NCI-H460 (cell line): ENCODE measurements at places on chromosomes 6 and 20. TPM values are rescaled to one million over a fixed set of nuclear protein-coding genes. Genes with fewer than 3 reads are reported as not detected.

- no peak for DNase-seq
These were observed 4.7 kb downstream of the ZBTB24 start for GRCh38 chr6:109478222-109478805.

GRCh38 chr20:11376420-11376819 is 541.3 kb upstream of the BTBD3 start:
- no peak for DNase-seq

GRCh38 chr6:34300332-34300751 is 51.5 kb upstream of the SMIM29 start:
- DNase-seq: no peak

DNA sequence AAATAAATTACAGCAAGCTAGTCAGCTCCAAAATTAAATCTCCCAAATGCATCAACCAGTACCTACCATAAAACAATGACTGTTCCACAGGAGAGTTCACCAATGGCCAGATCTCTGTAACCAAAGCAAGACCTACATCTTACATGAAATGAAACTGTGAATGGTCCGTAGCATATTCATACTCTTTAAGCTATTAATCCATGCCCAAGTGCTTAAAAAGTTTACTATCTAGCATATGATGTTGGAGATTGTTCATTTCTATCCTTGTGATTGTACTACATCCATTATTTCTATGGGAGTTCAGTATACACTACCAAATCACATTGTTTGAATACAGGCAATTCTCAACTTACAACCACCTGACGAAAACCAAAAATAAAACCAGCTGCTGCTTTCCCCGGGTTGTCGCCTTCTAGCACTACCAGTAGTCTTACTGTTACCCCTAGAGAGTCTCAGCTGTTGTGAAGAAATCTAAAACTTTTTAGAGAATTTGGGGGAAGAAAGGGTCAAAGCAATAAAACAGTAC is 38.0 kb downstream of the HIVEP2 start:
- no peak for DNase-seq

- DNase-seq: no peak
These were observed 119.5 kb downstream of the PTPRK start for GRCh38 chr6:128400875-128401274.

- no peak for DNase-seq
These were observed 71.5 kb downstream of the SLC23A2 start for GRCh38 chr20:4929686-4930397.

GRCh38 chr6:14585689-14586088 is 468.1 kb downstream of the CD83 start:
- DNase-seq: no peak

- no peak for DNase-seq
These were observed 110.8 kb upstream of the SCP2D1 start for GRCh38 chr20:18702736-18703135.

- DNase-seq: no peak
These were observed 250.3 kb downstream of the TSHZ2 start for GRCh38 chr20:53222416-53222815.

DNA sequence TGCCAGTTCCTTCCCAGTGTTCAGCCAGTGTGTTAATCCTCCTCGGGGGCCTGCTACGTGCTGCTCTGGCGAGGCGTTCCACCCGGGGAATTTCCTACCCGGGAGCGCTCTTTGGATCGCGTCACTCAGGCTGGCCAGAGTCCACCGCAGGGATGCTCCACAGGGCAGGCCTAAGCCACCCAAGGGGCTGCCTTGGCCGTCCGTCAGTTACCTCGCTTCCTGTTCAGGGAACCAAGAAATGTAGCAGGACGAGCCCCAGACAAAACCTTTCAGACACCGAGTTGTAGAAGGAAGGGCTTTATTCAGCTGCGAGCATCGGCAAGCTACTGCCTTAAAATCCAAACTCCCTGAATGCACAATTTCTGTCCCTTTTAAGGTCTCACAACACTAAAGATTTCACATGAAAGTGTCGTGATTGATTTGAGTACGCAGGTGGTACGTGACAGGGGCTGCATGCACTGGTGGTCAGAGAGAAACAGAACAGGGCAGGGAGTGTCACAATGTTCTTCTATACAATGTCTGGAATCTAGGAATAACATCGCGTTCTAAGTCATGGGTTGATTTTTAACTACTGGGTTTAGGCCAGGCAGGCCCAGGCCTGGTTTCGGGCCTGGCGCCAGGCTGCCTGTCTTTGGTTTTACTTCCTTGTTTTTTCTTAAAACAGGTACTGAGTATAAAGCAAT is 15.7 kb upstream of the POU5F1 start:
- no peak for DNase-seq

- DNase-seq: no peak
These were observed 1.2 kb upstream of the HTR1B start for GRCh38 chr6:77464495-77464867.

DNA sequence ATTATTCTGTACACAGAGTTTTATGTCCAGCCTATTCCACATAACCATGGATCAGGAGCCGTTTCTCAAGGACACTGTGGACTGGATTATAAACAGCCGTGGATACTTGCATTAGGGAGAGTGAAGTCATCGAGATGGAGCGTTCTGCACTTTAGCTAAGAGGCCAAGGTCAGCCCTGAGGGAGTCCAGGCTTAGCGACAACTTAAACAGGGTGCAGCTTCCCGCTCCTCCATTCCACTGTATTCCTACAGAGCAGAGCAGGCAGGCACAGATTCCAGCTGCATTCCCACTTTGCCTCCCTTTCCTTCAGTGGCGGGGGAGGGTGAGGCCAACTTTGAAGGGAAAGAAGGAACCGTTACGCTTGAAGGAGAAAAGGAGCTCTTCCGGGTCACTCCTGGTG is 59.5 kb downstream of the RAMACL start:
- no peak for DNase-seq

DNA sequence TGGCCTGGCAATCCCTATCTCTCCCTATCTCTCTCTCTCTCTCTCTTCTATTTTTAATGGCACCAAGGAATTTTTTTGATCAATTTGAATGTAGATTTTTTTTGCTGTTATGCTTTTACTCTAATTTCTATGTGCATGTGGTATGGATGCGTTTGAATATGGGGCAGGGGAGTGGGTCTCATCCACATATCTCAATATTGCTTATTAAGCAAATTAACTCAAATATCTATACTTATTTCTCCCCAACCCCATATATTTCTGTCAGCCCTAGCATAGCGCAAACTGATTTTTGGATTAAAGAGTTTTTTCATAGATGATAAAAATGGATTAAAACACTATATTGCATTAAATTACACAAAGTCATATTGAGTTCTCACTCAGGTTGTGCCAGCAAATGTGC is 210.2 kb downstream of the KHDRBS2 start:
- DNase-seq: no peak

DNA sequence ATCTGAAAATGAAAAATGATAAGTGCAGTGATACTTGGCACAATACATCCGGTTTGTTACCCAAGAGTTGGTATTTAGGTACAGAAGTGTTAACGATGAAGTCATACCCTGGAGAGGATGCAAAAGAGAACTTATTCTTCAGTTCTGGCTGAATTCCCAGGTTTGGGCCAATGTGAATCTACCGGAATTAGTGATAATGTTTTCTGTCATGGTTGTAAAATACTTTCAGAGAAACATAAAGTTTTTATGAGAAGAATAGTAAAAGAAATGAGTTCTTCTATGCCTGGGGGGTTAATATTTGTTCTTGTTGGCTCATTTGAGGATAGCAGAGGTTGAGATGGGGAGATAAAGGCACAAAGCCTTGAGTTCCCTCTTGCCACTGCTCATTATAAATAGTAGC is 509.9 kb upstream of the POU3F2 start:
- DNase-seq: no peak

DNA sequence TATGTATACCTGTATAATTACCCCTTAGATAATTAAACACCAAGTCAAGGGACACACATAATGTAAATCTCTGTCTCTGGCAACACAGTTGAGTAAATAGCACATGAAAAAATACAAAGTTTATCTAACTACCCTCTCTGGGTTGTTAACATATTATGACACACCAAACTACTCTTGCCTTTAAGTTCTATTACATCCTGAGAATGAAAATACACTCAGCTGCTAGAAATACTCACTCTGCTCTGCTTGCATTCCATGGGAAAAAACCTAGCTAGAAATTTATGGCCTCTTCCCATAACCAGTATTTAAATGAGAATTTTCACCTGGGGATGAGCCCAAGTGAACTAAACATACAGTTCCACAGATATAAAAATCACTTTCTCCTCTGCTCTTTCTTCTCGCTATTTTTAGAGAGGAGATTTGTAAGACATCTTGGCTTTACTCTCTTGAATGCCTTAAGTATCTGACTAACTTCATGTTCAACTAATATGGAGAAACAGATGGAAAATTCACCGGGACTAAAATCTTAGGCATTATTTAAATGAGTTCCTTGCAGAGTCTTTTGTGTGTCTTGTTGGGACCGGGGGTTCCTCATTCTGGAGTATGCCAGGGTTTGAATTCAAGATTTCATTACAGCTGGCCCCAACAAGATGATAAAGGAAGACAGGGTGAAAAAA is 140.9 kb downstream of the GJA10 start:
- DNase-seq: no peak

DNA sequence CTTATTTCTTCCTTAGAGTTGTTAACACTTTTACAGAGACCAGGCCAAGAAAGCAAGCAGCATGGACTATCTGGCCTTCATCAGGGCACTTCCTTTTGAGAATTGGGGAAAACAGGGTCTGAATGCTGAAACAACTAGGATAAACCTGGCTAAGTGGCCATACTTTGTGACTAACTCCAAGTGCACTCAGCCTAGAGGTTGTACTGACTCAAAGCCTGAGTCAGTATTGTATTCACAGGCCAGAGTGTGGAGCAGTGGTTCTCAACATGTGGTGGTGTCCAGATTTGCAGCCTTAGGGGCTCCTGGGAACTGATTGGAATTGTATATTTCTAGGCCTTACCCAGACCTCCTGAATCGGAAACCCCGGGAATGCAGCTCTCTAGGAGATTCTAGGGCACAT is 20.1 kb downstream of the SEC23B start:
- DNase-seq: no peak

DNA sequence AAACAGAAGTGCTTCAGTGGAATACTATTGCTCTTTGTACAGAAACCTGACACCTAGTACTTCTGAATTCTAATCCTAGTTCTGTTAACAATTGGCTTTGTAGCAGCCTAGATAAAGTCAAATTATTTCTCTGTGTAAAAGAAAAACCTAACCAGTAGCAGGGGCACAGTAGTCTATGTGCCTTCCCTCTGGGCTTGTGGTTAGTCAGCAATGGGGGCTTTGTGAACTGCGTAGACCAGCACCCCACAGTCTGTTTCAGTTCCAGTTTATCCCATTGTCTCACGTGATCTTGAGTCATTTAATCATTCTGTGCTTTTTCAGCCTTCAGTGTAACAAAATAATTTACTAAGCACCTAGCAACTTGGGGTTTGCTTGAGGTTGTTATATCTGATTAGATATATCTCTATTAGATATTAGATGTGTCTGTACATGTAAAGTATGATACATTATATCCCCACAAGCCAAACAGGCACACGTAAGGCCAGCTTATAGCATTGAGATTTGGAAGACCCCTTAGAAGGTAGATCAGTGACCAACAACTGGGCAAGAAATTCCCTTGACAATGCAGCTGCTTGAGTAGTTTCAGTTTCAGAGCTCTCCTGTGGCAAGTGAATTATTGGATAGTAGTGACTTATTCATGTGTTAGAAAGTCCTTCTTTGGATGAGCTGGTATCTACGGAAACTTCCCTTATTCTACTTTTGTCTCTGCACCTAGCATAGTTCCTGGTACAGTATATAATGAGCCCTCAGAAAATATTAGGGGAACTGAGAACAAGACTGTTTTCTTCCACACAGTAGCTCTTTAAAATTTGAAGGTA is 27.9 kb upstream of the CCR6 start:
- DNase-seq: no peak

- DNase-seq: no peak
These were observed 3.9 kb downstream of the SLC29A1 start for GRCh38 chr6:44227148-44227793.

DNA sequence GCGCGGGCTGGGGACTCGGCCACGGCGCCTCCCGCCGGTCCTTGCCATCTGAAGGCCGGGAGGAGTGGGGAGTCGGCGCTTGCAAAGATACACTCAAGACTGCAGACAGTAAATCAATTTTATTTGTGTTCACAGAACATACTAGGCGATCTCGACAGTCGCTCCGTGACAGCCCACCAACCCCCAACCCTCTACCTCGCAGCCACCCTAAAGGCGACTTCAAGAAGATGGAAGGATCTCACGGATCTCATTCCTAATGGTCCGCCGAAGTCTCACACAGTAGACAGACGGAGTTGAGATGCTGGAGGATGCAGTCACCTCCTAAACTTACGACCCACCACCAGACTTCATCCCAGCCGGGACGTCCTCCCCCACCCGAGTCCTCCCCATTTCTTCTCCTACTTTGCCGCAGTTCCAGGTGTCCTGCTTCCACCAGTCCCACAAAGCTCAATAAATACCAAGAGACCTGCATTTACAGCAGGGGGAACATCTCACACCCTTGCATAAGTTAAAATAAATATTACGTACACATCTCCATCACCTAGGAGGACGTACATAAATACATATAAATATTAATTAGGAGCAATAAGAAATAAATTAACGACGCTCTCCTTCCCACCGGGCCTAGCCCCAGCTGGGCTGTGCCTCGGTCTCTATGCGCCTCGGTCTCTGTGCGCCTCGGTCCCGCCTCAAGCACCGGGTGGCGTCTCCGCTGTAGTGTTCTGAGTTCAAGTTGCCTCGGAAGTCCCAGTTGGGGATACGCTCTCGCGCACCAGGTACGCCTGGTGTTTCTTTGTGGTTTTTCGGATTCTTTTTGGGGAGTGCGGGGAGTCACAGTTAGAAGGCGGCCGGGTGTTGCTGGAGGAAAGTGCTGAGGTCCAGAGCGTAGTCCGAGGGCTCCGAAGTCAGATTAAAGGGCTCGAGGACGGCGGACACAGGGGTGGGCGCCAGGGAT is 889 bp upstream of the FLOT1 start:
- no peak for DNase-seq

Gene ZC2HC1B
- total RNA-seq: not detected in 2 replicates

Gene BPI
- not detected in 2 replicates for total RNA-seq

Gene ADGRG6
- total RNA-seq: 73.8 and 78.7 TPM in 2 replicates

Gene ZNF217
- 18.7 and 22.1 TPM in 2 replicates for total RNA-seq

Gene FOXF2
- 16.4 and 17.3 TPM in 2 replicates for total RNA-seq

Gene ADTRP
- total RNA-seq: 0.25 TPM in 1 of 2 replicates, not detected in the other

Gene EDN1
- total RNA-seq: 12.0 and 12.8 TPM in 2 replicates

Gene KCNK15
- 1.0 and 1.2 TPM in 2 replicates for total RNA-seq

Gene TENT5A
- total RNA-seq: 94.4 and 108 TPM in 2 replicates

Gene DNAH8
- total RNA-seq: not detected in 2 replicates

Gene PRRT1
- 0.20 and 0.37 TPM in 2 replicates for total RNA-seq
